CD4-positive, CD25-positive, alpha-beta regulatory T cell (primary cell): ENCODE measurements at places on chromosomes 3 and 15.

DNA sequence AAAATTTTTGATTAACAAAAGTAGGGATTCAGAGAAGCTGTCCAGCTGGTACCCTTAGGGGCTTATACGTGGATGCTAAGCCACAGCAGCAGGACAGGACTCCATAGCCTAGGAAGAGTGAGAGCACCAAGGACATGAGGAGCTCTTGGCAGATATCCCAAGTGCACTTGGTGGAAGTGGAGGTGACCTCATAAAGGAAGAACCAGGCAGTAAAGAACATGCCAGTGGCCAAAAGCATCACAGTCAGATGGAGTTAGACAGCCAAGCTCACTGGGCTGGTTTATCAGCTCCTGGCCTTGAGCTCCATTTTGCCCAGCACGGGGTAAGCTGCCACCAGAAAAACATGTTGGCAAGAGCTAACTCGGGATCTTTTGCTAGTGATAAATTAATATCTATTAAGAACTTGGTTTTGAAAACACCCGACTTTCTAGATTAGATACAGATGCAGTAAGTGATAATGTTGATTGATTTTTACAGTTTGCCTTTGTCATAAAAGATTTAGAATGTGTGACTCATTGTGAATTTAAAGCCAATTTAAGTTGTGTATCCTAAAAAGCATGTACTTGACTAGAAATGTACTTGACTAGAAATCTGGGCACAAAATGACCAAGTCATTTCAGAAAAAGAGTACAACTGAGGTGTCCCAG, 108.0 kb downstream of the CMSS1 start:
- no peak for DNase-seq

- no peak for DNase-seq
Observed at GRCh38 chr3:83065851-83066460, 1304.5 kb upstream of the GBE1 start.

DNA sequence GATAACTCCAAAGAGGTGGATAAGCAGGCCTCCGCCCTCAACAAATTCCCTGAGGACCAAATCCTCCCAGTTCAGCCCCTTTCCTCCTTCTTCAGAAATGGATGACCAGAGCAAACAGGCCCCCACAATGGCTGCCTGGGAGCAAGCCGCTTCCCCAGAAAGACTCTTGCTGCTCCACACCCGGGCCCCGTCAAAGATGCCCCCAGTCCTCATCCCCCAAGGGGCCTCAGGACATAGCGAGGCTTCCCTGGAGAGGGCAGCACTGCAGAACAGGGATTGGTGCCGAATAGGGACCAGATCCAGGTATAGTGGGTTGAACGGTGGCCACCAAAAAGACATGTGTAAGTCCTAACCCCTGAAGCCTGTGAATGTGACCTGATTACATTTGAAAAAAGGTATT, 502.3 kb downstream of the SHQ1 start:
- DNase-seq: no peak

DNA sequence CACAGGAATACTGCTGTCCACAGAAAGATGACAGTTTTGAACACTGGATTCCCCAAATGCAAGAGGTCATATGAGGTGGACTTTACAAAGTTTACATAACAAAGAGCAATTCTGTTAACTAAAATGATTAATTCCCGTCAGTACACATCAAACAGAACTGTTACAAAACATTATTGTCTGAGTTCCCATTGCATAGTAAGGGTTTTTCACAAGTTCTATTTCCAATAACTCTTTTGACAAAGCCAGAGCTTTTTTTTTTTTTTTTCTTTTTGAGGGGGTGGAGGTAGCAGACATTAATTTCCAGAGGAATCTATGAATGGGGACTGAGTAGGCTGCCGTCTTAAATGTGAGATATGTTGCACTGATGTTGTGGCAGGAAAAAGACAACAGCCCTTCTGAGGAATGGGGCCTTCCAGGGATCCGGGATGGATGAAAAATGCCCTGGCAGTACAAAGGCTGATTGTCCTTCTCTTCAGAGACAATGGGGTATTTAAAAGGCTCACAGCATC, 178.1 kb upstream of the KBTBD8 start:
- DNase-seq: no peak

DNA sequence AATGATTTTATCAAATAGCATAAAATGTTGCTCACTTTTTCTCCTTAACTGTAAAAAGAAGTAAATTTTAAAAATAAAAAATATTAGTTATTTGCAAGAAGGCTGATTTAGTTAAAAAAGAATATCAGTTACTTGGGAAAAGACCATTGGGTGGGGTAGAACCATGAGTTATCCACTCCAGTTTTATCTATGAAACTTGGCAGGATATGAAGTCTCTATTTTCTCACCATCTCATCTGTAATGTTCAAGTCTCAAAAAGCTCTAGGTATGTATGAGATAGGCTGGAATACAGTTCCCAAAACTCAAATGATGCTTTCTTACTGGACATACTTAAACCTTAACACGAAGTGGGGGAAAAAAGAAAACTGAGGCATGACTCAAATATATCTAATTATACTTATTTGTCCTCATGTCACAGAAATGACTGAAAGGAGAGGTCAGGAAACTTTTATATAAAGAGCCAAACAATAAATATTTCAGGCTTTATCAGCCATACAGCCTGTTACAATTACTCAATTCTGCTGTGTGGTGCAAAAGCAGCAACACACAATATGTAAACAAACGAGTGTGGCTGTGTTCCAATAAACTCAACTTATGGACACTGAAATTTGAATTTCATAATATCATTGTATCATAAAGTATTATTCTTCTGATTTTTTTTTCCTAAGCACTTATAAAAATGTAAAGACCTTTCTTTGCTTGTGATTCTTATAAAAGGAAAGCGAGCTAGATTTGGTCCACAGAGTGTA, 131.8 kb downstream of the TBL1XR1 start:
- no peak for DNase-seq

- DNase-seq: no peak
Observed at GRCh38 chr3:29384640-29385039, 103.8 kb downstream of the RBMS3 start.
